CD8-positive, alpha-beta memory T cell (primary cell): ENCODE measurements at places on chromosomes 7 and 10.

- no peak for DNase-seq
These were observed 41.1 kb downstream of the ZNF248 start for GRCh38 chr10:37816290-37816689.

DNA sequence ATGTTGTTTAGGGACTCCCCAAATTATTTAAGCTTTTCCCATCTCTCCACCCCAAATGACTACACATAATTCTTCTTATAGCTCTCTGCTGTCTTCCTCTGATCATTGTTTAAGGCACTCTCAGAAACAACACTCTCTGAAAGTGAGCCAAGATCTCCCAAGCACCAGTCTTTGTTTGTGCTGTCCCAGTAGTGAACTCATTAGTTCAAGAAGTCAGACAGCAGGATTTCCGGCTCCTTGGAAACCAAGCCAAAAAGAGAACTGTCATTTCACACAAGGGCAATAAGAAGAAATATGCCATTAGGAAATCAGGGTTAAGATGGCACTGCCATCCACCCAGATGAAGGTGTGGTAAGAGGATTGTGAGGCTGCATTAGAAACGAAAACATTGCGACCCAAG lies 83.1 kb downstream of the FZD1 start:
- DNase-seq, result no peak

DNA sequence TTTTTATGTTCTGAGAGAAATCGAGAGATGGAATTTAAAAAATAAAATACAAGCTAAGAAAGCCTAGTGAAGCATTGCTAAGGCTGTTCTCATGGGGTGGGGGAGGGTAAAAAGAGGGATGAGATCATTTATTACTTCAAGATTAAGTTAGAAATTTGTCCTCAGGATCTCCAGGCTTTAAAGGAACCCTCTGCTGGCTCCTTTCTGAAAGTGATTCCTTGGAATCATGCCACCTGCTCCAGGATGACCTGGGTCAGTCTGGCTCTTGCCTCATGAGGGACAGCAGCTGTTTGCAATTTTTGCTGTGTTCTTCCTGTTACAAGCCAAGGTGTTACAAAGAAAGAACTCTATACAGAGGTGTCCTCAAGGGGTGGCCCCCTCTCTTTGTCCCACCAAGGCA lies 69.8 kb downstream of the CDK1 start:
- DNase-seq, result no peak

GRCh38 chr10:35506741-35507140 lies 98.4 kb upstream of the GJD4 start:
- DNase-seq, result no peak

DNA sequence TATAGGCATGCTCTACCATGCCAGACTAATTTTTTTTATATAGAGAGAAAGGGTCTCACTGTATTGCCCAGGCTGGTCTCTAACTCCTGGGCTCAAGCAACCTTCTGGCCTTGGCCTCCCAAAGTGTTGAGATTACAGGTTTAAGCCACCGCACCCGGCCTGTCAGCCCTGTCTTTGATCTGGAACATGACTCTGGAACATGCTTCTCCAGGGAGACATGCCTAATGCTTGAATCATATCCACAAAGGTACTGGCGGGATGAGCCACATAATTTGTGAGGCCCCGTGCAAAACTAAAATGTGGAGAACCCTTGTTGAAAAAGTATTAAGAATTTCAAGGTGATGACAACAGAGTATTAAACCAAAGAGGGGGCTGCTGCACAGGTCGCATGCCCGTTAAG lies 282.8 kb downstream of the ARHGAP12 start:
- DNase-seq, result no peak

DNA sequence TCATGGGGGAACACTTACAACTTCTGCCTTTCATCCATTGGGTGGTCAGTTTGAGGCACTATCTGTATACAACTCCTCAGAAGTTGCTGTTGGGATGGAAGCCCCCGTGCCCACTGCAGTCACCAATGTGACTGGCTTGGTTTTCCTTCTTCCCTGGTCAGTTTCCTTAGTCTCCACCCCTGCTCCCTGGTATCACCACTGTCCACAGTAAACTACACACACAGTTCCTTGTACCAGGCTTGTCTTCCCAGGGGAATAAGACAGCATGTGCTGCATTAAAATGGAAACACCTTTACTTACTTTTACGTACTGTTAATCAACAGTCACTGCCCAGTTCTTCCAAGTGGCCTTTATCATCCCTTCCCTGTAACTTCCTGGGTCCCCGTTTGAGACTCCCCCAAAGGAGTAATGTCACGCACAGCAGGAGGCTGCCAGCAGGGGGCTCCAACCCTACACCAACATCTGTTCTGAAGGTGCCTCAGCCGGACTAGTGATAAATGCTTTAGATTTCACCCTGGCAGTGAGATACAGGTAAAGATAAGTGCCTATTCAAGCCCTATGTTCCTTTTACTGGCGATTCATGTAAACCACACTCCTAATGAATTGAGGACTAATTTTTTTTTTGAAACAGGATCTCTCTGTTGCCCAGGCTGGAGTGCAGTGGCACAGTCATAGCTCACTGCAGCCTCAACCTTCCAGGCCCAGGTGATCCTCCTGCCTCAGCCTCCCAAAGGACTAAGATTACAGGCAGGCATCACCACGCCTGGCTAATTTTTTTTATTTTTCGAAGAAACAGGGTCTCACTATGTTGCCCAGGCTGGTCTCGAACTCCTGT lies 45.3 kb upstream of the PIK3AP1 start:
- peak; percentile 83 for DNase-seq

- no peak for DNase-seq
These were observed 20.2 kb upstream of the MYL7 start for GRCh38 chr7:44161371-44161770.

GRCh38 chr7:71384094-71384493 lies 252.2 kb downstream of the GALNT17 start:
- DNase-seq, result no peak

- no peak for DNase-seq
These were observed 322.3 kb upstream of the PLXDC2 start for GRCh38 chr10:19493917-19494316.

GRCh38 chr10:969473-970150 lies 18.6 kb upstream of the GTPBP4 start:
- DNase-seq, result no peak

DNA sequence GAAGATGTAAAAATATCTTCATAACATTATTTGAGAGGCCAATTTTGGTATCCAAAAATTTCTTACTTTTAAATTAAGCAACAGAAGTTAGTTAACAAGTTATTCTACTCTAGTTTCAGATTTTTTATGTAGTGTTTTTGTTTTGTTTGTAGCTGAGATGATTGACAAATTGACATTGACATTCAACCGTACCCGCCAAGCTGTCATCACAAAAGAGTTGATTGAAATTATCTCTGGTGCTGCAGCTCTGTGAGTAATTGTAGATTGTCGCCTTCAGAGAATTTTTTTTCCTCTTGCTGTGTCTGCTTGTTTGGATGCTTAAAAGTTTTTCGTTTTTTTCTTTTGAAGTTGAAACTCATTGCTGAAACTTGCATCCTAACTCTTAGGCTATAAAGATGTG lies 14.6 kb downstream of the ATP5F1C start:
- no peak for DNase-seq

DNA sequence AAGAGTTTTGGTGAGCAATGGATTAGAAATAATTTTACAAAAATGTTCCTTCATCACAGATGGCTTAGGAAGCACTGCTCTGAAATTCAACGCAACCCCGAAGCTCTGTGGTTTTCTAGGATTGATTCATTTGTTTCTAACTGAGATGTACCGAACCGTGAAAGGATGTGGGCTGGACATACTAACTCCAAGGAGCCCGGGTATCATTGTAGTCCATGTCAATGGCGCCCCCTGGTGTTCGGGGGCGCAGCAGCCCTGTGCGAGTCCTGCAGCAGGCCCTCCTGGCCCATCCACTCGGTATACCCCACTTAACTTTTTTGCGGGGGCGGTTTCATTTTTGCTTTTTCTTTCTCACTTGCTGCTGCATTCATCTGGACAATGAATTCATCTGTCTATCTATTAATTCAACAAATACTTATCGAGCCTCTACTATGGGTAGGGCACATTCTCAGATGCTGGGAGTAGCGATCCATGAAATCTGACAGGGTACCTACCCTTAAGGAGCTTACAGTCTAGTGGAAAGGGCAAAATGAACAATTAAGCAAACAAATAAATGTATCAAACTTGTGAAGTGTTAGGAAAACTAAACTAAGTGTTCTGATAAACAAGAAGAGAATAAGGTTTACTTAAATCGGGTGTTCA lies 25.2 kb upstream of the ITPRID1 start:
- no peak for DNase-seq

DNA sequence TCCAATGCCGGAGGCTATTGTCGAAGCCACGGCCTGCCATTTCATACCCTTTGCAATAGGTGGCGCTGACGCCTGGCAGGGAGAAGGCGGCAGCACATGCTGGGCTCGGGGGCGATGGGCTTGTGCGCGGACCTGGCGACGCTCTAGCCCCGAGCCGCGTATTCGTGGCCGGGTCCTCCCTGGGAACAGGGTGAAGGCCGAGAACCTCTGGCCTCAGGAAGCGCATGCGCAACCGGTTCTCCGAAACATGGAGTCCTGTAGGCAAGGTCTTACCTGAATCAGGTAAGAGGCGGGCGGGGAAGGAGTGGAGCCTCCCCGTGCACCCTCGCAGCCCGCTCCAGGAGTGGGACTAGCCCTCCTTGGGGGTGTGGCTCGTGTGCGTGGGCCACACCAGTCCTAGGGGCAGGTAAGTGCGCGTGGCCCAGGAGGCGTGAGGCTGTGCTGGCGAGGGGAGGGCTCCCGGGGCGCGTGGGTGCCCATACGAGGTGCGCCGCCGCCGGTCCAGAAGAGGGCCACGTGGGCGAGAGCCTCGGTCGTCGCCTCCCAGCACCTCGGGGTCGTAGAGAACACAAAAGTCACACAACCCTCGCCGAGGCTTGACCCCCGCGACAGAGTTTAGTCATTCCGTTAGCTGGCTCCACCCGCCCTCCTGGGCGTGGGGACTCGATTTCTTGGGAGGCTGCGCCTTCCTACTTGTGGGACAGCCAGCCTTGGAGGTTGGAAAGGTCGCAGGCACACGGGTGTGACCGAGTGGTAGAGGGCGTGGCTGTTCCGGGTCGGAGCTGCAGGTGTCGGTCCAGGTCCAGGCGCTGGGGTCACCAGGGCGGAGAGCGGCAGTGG lies 5.6 kb upstream of the MEST start:
- peak; percentile 45 for DNase-seq

GRCh38 chr10:54853883-54854282 lies 52.9 kb upstream of the PCDH15 start:
- DNase-seq, result no peak

GRCh38 chr10:49289480-49289879 lies 9.5 kb upstream of the C10orf71 start:
- no peak for DNase-seq

GRCh38 chr7:102175423-102176170 lies 111.1 kb upstream of the SH2B2 start:
- DNase-seq, result no peak

DNA sequence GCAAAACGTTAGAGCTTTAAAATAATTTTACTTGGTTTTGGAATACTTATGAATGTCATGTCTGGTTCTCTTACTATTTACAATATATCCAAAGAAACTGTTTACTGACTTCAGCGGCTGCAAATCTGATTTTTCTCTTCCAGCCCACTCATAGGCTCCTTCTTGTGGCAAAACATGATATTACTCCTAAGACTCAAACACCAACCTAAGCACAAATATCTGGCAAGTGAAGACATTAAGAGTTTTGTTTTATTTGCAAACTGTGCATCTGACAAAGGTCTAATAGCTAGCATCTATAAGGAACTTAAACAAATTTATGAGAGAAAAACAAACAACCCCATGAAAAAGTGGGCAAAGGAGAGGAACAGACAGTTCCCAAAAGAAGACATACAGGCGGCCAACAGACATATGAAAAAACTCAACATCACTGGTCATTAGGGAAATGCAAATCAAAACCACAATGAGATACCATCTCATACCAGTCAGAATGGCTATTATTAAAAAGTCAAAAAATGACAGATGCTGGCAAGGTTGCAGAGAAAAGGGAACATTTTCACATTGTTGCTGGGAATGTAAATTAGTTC lies 20.3 kb upstream of the GJC3 start:
- no peak for DNase-seq

DNA sequence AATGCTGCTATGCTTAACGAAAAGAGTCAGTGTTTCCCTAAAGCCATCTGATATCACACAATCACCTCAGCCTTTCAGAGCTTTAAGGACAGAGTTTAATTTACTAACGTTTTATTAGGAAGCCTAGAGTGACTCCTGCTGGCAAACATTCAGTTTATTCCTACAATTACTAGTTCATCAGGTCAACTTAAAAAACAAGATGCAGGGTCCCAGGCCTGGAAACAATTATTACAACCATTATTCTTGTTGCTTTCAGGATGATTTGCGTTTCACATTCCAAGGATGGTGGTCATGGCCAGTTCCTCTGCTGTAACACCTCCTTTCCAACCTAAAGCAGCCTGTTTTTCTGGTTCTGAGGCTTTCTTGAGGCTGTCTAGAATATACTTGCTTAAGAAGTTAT lies 1.5 kb upstream of the FAM53B start:
- peak; percentile 49 for DNase-seq

GRCh38 chr7:36961693-36962092 lies 237.4 kb upstream of the AOAH start:
- DNase-seq, result no peak

- DNase-seq, result no peak
These were observed 39.5 kb downstream of the TSPAN14 start for GRCh38 chr10:80493522-80494051.

DNA sequence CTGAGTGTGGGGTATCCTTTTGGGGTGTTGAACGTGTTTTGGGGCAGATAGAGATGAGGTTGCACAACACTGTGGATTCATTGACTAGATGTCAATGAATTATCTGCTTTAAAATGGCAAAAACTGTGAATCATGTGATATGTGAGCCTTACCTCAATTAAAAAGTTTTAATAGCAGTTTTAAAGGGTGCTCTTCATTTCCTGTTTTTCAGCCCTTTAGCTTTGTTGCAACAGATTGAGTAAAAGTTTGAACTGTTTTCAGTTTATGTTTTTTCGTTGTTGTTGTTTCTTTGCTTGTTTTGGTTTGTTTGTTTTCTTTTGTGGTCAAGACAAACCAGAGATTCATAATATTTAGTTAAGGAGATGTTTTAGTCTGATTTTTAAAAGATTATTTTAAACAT lies 9.4 kb downstream of the TAS2R41 start:
- no peak for DNase-seq

GRCh38 chr10:48456361-48456804 lies 148.5 kb downstream of the ARHGAP22 start:
- DNase-seq, result no peak

DNA sequence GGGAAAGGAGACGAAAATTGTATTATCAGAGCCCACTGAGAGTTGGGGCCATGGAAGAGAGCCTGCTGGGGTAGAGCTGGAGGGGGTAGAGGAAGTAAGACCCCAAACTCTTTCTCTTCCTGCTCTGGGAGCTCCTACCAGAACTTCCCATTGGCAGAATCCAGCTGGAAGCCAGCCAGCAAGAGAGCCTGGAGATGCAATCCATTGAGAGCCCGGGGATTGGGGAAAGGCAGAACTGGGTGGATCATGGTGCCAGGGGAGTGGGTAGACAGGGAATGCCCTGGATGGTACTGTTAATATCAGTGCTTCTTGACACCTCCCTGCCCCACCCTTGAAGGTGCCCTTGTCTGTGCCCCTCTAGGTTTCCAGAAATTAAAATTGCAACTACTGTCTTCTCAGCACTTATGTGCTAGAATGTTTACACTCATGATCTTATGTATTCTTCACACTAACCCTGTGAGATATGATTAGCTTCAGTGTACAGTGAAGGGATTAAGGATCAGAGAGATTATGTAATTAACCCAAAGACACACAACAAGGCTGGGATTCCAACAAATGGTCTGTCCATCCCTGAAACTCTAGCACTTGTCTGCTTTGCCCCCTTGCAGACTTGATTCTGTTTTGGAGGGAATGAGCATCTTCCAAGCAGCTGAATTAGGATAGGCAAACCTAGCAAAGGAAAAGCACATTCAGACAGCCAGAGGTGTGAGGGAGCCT lies 154.1 kb downstream of the C10orf105 start:
- DNase-seq, result peak; percentile 3

GRCh38 chr7:38682606-38683005 lies 51.4 kb upstream of the AMPH start:
- no peak for DNase-seq
